ENCODE measurements at places on chromosomes 2 and 18.

DNA sequence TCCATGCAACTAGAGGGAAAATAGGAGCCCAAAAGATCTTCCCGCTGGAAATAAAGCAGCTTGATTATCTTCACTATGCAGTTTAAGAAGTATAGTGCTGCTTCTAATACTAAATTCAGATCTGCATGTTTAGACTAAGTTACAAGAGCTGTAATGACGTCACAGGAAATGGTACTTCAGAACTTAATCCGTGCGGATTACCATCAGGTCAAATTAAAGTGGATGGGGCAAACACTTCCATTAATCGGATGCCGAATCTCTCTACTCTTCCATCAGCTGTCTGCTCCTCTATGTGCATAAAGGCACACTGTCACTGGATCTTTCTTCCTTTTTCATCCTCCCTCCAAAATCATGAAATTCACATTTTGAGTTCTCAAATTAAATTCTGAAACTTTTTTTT lies 52.6 kb downstream of the TRAPPC12 start:
- DNase-seq, result no peak

DNA sequence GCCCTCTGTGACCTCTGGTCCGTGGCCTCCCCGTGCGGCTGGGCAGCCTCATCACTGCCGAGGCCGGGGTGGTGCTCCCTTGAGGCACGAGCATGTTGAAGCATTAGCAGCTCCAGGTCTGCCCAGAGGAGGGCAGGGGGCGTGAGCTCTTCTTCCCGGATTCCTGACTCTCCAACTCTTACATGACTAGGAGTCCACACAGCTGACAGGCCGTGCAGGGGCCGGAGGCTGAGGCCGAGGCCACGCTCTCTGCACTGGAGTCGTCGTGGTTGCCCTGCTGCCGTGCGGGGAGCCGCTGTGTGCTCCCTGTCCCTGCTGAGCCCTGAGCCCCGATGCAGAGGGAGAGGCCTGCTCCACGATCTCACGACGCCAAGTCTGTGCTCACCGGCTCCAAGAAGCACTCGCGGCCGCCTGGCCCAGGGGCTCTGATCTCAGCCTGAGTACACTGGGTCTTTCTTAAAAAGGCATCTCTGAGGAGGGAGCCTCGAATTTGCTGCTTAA lies 19.4 kb upstream of the KCNG2 start:
- DNase-seq, result no peak

DNA sequence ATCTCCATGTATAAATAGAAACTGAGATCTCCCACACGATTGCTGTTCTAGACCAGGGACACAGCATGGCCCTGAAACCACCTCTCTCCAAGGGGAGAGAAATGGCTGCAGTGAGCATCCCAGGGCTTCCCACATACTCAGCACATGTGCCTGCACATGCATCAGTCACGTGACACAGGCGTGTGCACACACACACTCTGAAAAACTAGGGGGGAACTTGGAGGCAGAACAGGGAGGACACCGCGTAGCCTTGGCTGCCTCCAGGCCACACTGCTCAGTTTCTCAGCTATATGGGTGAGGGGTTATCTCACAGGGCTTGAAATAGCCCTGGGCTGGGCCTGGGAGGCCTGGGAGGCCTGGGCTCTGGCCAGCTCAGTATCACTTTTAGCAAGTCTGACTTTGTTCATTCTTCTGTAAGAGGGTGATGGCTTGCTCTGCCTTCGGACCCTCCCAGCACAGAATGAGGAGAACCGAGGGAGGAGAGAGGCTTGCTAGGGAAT lies 66.9 kb downstream of the EMX1 start:
- DNase-seq, result no peak

GRCh38 chr2:217870528-217871011 lies 132.2 kb downstream of the TNS1 start:
- DNase-seq, result no peak

- no peak for DNase-seq
Observed at GRCh38 chr2:16268301-16269000, 328.1 kb downstream of the MYCN start.

DNA sequence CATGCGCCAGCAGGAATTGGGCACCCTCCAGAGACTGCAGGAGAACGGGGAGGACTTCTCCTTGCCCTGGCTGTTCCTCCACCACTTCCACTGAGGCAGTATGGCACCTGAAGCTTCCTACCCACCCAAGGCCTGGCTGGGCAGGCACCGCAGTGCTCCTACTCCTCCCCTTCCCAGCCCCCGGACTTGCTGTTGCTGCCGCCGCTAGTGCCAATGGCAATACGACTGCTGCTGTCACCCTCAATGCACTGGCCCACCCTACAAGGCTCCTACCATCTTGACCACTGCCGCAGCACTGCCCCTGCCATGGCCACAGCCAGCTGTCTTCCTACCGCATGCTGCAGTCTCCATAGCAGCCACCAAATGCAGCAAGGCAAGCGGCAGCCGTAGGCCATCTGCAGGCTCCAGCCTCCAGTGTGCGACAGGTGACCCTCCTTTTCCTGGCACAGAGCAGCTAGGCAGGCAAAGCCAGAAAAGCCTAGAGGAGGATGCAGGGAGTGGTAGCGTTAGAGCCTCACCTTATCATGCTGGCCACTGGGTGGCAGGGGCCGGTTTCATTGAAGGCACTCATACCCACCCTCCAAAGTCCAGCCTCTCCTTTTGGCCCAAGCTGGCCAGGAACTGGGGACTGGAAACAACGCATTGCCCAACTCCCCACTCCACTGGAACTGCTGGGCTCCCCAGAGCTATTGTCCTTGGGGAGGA lies 47.4 kb upstream of the ANKRD62 start:
- DNase-seq, result no peak

DNA sequence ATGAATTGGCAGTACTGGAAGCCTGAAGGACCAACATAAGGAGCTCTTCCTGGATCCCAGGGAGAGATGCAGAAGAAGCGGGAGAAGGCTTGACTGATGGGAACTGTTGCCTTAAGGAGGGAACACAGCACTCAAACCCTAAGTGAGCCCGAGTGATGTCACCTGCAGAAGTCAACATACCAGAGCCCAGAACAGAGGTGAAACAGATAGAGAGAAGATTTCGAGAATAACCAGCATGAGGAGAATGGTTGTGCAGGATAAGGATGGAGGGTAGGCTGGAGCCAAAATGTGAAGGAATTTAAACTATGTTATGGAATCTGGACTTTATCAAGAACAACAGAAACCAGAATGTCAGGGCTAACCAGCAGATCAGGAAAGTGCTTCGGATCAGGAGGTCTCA lies 463.1 kb upstream of the DDX18 start:
- no peak for DNase-seq

- no peak for DNase-seq
Observed at GRCh38 chr18:41073372-41073954, 881.6 kb upstream of the PIK3C3 start.

DNA sequence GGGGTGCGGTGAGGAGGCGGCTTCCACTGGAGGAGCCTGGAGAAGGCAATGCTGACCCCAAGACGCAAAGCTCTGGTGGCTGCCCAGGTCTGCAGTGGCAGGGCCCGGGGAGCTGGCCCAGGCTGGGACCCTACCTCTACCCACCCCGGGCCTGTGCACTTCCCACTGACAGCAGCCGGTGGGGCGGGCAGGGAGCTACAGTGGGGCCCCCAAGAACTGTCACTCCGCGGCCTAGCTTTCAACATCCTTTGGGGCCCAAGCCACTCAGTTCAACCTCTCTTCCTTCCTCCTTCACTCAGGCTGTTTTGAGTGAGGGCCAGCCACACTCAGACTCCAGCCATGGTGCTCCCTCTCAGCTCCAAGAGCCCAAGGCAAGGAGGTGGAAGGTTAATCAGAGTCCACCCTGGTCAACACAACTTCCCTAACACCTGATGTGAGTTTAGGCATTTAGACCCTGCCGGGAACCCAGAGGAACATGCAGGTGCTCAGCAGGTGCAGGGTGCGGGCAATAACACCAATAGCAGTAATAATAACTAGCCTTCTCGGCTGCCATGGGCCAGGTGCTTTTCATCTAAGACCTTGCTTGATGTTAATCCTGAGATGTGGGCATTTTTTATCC lies 93.6 kb downstream of the ZFP36L2 start:
- peak; percentile 51 for DNase-seq

GRCh38 chr18:22143347-22144340 lies 25.7 kb upstream of the GATA6 start:
- no peak for DNase-seq

DNA sequence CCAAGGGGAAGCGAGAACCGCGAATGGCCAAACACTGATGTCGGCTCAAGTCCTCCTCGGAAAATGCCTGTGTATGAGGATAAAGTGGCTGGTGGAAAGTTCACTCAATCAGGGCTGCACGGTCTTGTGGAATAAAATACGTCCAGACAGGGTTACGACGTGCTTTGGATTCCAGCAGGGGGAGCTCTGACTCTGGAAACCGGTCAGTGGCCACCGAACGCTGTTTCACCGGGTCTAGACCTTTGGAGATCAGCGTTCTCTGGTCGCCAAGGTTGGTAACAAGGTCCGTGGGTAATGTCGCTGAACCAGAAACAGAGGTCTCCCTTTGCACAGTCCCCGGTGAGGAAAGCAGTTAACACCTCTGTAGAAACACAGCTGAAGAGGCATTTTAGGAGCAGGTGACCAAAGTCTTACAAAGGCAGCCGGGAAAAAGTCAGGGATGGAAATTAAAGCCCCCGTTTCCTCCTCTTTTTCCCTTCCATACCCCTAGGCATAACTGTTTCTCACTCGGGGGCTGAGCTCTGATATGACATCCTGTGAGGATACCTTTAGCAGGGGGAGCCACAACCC lies 47.8 kb downstream of the CDCA7 start:
- peak; percentile 82 for DNase-seq

- no peak for DNase-seq
Observed at GRCh38 chr2:98944775-98945174, 8.8 kb upstream of the CRACDL start.
